ENCODE measurements at places on chromosomes 6 and 20. TPM values are rescaled to one million over a fixed set of nuclear protein-coding genes. Genes with fewer than 3 reads are reported as not detected.

DNA sequence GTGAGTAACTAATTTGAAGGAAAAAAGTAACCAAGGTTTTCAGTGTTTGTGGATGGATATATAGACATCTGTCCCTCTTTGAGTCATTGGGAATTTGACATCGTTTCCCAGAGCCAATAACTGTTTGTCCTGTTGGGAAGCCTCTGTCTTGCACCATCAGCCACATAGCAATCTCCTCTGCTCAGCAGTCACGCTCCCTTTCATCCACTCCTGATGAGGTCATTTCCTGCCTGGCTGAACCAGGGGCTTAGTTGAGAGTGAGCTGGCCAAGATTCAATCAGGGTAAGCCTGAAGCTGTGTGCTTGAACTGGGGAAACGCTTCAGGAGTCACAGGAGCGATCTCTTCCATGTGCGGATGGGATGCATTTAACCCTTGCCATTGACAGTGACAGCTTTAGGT is 121.5 kb upstream of the FOXQ1 start:
- DNase-seq: no peak

DNA sequence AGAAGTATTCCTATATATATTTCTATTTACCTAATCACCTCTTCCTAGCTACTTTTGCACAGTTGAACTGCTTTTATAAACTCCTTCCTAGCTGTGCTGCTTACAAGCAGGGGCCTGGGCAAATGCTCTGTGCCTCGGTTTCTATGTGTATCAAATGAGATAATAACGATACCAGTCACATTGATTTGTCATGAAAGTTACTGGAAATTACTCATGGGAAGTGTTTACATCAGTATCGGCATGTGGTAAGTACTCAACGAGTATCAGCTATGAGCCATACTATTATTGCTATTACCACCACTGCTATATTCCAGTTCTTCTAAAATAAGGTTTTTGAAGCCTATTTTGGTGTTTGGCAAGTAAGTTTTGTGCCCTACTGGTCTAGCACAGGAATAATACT is 4.9 kb downstream of the LAMA4 start:
- no peak for DNase-seq

GRCh38 chr6:33567836-33568235 is 12.2 kb downstream of the BAK1 start:
- DNase-seq: no peak

Gene SAMD3
- total RNA-seq: 3.5 TPM

Gene KIAA0408
- total RNA-seq: 2.7 TPM

DNA sequence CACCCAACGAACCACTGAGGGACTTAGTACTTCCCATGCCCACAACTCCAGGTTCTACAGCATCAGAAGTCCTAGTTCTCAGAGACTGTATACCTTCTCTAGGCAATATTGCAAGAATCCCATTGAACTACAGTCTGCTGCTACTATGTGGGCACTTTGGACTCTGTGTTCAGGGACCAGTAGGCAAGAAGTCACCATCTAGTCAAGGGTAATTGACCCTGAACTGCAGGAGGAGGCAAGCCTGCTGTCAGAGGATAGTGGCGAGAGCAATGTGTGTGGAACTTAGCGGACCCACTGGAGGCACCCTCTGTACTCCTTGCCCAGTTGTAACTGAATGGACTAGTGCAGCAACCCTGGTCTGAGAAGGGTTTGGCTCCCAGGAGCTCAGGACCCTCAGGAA is 15.7 kb downstream of the HEBP2 start:
- DNase-seq: no peak

- DNase-seq: no peak
These were observed 311.3 kb downstream of the BMP2 start for GRCh38 chr20:7078804-7079203.

Gene MUCL3
- 0.13 TPM for total RNA-seq

Gene PLA2G7
- 1.9 TPM for total RNA-seq

Gene CLPSL2
- total RNA-seq: not detected

GRCh38 chr20:37943501-37944455 is 40.9 kb downstream of the VSTM2L start:
- DNase-seq: no peak

DNA sequence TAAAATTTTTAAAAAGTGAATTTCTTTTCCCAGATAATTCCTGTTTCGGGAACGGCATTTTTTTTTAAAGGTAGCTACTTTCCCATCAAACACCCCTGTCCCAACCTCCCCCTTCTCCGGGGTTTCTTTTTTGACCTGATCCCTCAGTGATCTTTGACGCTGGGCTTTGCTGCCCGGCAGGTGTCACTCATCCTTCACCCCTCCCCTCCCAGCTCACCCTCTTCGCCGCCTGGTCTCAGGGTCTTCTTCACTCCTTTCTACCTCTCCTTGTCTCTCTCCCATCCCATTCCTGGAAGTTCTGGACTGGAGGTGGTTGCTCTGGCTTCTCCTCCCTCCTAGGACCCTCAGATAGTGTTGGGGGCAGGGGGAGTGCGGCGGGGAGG is 329 bp upstream of the GPR6 start:
- no peak for DNase-seq

Gene DEFB132
- not detected for total RNA-seq

- DNase-seq: no peak
These were observed 26.7 kb downstream of the FOXO3 start for GRCh38 chr6:108587258-108588059.

Gene FITM2
- 10.0 TPM for total RNA-seq

DNA sequence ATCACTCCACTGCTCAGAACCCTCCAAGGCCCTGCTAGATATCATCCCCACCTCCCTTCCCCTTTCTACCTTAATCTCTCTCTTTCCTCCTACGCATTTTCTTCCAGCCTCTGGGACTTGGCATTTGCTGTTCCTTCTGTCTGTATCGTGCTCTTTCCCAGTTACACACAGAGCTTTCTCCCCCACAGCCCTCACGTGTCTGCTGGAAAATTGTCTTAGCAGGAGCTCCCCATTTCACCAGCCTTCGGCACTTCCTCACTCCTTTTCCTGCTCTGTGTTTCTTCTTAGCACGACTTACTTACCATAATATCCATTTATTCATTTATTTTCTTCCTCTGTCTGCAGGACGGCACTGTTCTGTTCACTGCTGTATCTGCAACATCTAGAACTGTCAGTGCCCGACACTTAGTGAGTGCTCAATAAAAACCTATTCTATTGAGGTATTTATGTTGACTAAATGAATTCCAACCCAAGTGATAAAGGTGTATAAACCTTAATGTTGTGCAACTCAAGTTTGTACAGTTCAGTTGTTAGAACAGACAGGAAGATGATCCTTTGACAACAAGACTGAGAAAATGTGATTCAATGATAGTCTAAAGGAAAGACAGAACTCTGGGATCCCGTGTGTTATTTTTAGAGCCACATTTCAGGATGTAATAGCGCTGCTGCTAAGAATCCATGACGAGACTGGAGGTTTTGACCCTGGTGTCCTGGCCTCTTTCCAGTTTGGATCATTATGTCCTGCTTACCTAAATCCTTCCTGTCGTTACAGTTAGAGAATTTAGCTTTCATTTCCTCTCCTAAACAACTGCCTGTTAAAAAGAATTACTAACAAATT is 170.1 kb upstream of the LAMP5 start:
- peak; percentile 43 for DNase-seq

GRCh38 chr6:16735014-16735413 is 26.2 kb downstream of the ATXN1 start:
- no peak for DNase-seq

Gene ZNF165
- 3.6 TPM for total RNA-seq

DNA sequence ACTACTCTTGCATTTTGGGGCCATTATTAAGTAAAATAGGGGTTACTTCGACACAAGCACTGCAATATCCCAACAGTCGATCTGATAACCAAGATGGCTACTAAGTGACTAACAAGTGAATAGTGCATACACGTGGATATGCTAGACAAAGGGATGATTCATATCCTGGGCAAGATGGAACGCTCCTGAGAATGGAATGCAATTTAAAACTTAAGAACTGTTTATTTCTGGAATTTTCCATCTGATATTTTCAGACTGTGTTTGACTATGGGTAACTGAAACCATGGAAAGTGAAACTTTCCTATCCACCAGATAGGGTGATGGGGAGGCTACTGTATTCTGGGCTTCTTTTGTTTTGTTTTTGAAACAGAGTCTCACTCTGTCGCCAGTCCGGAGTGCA is 66.5 kb downstream of the ILRUN start:
- no peak for DNase-seq

- DNase-seq: no peak
These were observed 61.7 kb upstream of the SLC22A23 start for GRCh38 chr6:3518356-3519190.

Gene DACT2
- 5.0 TPM for total RNA-seq

DNA sequence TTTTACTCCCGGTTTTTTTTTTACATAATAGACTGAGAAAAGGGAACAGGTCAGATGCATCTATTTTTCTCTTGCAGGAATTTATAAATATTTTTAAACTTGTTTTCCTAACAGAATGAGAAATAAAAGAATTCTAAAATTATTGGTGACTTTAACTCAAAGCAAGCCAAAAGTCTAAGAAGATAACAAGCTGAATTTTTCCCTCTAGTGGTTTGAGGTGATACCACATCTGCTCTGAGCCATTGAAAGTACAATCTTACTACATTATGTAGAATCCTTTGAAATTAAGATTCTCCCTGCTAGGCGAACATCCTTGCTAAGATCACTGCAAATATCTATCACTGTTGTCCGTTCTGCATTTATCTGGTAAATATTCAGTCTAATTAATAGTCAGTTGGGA is 10.7 kb upstream of the STMND1 start:
- no peak for DNase-seq

DNA sequence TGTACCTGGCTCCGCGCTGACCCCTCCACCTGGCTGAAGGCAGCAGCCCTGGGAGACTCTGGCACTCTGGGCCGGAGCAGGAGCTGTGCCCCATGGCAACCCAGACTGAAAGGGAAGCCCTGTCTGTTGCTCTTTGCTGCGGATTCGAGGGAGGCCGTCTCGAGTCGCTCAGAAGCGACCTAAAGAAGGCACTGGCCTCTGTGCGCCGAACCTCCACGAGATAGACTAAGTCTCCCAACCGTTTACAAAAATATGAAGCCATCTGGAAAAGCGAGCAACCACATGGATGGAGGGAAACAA is 10.5 kb upstream of the TBX18 start:
- DNase-seq: no peak

DNA sequence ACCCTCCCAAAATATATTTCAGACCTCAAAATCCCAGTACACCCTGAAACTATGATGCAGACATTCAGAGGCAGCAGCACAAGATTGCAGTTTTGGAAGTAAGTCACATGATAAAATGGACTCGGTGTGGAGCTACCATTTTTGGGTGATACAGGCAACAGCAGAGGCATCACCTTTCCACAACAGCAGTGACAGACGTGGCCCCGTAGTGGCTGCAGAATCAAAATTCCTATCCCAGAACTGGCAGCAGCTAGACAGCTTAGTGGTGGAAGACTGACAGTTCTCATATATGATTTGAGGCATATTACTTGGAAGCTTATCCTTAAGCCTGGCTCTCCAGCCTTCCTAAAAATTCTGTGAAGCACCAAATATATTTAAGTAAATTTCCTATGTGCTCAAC is 19.9 kb downstream of the PLN start:
- DNase-seq: no peak

GRCh38 chr6:7640607-7641577 is 50.9 kb downstream of the SNRNP48 start:
- DNase-seq: no peak

Gene ZSCAN23
- total RNA-seq: 5.5 TPM

Measured in kidney (tissue), 22 donors.